ENCODE measurements at places on chromosomes 1 and 21. TPM values are rescaled to one million over a fixed set of nuclear protein-coding genes. Genes with fewer than 3 reads are reported as not detected.

GRCh38 chr21:37348664-37349063 is 17.9 kb upstream of the DYRK1A start:
- DNase-seq: no peak

DNA sequence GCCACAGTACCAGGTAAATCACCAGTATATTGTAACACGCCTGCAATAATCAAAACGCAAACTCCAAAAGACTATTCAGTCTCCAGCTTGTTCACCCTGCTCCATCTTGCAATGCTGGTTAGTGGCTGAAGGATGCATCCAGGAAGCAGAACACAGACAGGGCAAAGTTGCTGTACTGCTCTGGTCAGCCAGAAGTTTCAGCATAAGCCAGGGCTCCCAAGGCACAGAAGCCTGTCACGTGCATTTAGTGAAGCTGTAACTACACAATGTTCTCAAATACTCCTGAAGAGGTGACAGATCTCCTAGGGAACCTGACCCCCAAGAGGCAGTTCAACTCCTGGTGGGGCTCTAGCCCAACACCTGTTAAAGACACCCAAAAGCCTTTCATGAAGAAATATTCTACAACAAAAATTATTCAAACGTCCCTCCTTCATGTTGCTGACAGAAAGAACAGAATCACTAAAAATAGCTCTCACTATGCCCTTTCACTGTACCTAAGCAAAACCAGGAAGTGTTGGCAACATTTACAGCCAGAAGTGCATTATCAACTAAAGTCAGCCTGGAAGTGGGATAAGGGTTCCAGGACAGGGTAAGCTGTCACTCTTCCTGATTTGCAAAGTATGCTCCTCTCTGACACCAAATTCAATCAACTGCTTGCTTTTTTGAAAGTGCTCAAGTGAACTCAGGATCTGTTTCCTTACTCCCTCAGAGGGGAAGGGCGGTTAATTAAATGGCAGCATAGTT is 52.1 kb downstream of the SLC35D1 start:
- DNase-seq: no peak

GRCh38 chr1:205663286-205663936 is 16.9 kb downstream of the SLC45A3 start:
- no peak for DNase-seq

DNA sequence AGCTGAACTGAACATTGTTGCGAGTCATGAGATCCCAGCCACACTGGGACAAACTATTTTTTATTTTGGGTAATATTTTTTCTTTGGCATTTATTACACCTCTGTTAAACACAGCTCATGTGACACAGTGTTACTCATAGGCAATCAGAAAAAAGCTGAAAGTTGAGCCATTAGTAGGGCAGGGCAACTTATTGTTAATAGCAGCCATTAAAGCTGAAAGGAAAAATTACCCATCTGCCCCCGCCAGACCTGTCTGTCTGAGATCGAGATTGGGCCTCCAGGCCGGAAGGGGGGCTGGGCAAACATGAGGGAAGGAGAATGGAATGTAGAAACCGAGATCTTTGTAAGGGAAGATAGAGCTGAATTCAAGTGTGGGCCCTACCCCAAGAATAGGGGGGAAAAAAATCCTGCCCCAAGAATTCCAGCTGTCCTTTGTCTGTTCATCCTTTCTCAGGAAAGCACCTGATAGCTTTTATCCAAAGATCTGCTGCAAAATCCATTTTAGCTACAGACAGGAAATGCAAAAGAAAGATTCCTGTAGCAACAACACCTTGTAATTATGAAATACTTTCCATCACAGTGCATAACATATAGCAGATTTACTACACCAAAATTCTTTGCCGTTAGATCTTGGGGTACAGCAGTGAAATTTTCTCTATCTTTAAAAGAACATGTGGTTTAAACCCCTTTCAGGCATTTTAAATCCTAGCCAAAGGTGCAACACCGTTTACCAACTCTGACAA is 212.8 kb downstream of the PBX1 start:
- no peak for DNase-seq

DNA sequence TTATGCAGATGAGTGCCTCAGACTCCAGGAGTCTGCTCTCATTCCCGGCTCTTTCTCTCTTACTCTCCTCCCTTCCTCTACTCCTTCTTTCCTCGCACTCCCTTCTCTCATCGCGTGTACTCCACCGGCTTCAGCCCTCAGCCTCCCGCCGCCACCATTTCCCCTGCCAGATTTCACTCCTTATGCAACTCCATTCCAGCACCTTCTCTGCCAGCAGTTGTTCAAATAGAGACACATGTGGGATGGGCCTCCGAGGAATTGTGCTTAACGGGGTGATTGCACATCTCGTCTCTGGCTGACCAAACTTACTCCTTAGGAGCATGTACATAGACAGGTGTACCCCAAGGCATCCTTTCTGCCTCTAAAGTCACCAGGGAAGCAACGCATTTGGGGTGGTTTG is 2.1 kb downstream of the CNTN2 start:
- DNase-seq: no peak

DNA sequence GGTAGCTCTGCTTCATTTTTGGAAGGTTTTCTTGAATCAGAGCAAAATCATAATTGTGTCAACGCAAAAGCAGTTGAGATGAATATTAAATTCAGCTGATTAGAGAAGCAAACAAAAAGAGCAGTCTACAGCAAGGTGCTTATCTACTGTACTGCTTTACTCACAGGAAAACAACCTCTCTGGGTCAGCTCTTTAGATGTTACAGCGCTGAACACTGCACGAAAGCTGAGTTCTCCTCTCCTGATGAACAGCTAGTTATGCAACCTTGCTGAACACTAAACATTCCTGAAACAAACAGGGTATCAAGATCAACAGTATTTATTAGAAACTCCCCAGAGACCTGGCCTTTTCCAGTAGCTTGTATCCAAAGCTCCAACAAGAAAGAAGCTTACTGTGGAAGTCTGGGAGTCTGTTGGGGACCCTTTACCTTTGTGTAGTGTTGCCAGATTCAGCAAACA is 41.3 kb downstream of the TBCE start:
- no peak for DNase-seq

- DNase-seq: no peak
These were observed 37.4 kb upstream of the NRDC start for GRCh38 chr1:51915951-51916350.

DNA sequence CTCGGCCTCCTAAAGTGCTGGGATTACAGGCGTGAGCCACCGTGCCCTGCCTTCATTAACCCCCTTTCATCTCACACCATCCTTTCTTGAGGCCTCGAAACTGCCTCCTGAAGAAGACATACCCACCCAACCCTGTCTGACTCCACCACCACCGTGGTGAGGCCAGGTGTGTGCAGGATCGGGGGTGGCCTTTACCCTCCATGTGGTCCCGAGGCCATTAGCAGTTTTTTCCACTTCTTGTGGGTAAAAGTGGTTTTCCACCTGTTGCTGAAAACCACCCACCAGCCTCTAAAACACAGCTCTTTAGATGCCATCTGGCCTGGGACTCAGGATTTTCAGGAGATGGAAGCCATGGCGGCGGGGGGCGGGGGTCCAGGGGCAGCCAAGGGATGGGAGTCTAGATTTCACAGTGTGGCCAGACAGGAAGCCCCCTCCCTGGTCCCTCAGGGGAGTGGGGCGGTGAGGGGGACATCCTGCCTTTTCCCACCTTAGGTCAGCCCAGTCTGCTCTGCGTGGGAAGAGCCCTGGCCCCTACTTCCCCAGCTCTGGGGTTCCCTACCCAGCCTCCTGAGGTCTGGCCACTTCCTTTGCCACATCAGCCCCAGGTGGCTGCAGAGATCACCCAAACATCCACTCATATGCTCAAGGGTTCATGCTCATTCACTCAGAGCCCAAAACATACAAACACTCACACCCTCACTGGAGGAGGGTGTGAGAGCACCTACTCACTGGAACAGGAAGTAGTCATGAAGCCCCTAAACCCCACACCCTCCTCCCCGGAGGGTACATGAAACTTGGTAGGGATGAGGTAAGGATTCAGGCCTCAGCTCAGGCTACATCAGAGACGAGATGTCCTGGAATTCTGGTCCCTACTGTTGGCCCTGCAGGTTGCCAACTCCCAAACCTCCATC is 2.3 kb downstream of the FGR start:
- peak; percentile 69 for DNase-seq

GRCh38 chr1:34362949-34363348 is 186.2 kb downstream of the C1orf94 start:
- DNase-seq: no peak

DNA sequence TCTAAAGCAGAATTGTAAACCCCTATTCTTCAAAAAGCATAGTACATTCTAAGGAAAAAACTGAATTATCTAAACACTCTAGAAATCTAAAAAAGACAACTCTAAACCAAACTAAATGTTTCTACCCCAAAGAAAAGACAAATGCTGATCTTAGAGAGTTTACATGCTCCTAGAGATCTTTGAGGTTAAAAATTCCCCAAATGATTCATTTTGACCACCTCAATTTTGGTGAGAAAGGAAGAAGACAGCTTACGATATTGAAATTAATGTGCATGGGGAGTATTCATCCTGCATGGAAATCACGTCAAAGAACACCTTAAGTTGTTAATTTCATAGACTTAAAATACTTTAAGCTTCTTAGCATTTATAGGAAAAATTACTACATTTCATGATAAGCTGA is 377.8 kb upstream of the RUNX1 start:
- no peak for DNase-seq

GRCh38 chr1:246373828-246374569 is 133.1 kb downstream of the SMYD3 start:
- no peak for DNase-seq

DNA sequence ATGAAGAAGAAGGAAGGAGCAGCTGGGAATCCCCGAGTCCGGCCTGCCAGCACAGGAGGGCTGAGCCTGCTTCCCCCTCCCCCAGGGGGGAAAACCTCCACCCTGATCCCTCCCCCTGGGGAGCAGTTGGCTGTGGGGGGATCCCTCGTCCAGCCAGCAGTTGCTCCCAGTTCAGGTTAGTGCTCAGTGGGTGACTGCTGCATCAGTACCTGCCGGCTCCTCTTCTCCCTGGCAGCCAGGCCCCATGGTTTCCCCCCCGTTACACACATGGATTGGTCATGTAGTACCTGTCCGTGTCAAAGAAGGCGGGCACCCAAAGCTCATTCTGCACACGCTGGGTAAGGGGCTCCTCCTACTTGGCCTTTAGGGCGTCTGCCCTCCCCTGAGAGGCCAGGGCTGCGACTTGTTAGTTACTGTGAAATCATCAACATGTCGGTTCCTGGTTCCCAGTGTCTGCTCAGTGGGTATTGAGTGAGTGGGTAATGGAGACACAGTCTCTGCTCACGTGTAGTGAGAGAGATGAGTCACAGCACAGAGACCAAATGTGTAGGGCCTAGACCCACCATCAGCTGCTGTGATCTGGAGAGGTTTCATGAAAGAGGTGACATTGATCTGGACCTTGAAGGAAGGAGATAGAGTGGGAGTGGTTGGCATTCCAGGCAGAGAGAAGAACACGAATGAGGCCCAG is 11.5 kb downstream of the NECAP2 start:
- DNase-seq: no peak

DNA sequence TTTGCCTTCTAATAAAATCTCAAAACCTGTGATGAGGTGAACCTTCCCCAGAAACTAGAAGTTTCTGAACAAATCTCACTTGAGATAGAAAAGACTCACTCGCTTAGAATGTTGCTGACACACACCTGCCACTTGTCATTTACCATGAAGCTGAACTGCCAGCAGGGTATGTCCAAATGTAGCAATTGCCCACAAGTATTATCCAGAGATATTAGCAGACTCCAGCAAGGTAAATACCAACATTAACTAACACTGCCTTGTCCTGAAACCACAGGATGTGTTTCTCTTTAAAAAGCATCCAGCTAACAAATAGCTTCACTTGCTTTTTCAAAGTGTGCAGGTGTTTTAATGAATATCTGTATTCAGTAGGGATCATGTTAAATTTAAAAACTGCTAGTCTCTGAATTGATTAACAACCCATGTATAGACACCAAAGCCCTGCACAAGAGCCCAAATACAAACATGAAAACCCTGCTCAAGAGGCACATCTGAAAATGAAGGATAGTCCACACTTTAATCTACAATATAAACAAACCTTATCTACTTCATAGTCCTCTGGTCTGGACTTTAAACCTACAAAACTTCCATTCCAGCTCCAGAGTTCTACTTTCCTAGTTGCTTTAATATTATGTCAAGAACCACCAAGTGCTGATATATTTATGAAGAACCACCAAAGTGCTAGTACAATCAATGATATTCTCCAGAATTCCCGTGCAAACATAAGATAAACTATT is 19.3 kb downstream of the KRTAP8-1 start:
- no peak for DNase-seq

DNA sequence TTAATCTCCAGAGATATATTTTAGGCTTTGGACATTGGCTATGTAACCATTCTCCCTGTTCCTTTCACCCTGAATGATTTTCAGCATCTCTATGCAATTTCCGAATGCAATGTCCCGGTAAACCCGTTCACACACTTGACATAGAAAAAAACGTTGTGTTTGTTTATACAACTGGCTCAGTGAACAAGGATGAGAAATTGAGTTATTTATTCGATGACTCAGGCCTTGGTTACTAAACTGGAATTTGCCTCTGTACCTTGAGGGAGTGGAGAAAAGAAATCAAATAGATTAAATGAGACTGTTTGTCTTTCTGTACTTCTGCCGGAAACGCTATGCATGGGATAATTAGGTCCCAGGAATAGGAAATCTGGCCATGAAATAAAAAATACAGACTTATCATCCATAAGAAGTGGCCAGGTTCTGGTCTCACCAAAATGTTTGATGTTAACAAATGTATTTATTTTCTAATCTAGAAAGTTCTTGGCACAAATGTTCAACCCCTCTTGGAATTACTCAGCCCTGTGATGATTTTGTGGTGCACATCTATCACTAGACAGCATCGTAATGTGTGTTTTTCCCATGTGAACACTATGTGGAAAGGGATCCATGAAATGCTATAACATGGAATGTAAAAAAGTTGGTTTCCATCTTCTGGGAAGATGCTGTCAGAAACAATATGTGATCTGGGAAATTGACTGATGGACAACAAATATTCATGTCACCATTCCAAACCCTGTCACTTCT is 253.9 kb downstream of the DUSP10 start:
- DNase-seq: no peak

HSD3B1 gene
- not detected for total RNA-seq

TARDBP gene
- 159 TPM for total RNA-seq

RHBDL2 gene
- not detected for total RNA-seq

ACKR1 gene
- not detected for total RNA-seq

ERG gene
- total RNA-seq: not detected

RHOU gene
- total RNA-seq: 4.5 TPM

VASH2 gene
- total RNA-seq: 0.23 TPM

Data from activated CD4-positive, alpha-beta memory T cell treated with anti-CD3 and anti-CD28 coated beads, Interleukin-2, amount 10 ng/mL, durations not matched to agents 7 days and 5 days (primary cell).